Activated CD4-positive, alpha-beta T cell treated with anti-CD3 and anti-CD28 coated beads, Interleukin-2, amount 50 U/mL, for 24 hours (primary cell): ENCODE measurements at places on chromosomes 1 and 21.

DNA sequence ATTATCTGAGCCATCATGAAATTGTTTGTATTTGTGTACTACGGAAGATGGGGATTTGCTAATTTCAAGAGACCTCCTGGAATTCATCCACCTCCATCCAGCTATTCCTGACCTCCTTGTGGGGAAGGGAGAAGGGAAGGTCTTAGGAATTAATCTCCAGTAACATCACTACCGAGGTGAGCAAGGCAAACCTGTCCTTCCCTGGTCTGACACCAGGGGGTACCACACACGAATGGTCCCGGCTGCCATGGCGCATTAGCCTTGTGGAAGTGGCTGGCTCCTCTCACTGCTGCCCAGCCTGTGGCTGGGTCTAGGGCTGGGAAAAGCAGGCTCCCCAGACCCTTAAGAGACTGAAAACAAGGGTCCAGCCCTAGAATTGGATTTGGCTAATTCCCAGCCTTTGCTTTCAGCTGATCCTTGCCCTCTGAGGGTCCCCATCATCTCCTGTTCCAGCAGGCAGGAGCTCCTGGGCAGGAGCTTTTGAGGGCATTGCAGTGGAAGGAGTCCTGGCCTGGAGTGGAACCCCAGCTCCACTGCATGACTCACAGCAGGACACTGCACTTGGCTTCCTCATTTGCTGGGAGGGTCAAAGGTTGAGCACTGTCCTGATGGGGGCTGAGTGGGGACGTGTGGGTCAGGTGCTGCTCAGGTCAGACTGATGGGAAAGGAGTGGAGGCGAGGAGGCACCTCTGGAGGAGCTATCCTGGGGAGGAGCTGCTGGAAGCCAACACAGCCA, 34.8 kb downstream of the RIMS3 start:
- no peak for DNase-seq

DNA sequence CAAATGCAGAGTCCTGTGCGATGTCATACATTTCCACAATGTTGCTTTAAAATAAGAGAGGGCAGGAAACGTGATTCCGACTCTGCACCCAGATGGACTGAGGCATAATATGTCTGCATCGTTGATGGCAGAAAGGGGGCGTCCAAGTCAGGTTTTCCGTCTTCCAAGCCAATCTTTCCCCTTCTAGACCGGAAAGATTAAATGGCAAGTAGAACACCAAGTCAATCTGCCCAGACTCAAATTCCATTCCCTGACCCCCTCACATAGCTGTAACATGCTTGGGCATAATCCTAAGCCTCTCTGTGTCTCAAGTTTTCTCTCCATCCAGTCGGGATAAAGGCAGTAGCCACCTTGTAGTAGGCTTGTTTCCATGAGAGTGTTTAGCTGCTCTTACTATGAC, 14.4 kb downstream of the PCP4 start:
- DNase-seq, result no peak

DNA sequence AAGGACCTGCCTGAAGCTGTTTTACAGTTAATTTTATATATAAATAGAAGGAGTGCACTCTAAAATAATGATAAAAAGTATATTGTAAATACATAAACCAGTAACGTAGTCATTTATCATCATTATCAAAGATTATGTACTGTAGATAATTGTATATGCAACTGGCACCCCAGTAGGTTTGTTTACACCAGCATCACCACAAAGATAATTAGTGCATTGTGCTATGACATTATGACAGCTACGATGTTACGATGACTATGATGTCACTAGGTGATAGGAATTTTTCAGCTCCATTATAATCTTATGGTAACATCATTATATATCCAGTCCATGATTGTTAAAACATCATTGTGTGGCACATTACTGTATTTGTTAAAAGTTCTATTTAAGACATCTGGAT, 185.2 kb downstream of the LBR start:
- no peak for DNase-seq

DNA sequence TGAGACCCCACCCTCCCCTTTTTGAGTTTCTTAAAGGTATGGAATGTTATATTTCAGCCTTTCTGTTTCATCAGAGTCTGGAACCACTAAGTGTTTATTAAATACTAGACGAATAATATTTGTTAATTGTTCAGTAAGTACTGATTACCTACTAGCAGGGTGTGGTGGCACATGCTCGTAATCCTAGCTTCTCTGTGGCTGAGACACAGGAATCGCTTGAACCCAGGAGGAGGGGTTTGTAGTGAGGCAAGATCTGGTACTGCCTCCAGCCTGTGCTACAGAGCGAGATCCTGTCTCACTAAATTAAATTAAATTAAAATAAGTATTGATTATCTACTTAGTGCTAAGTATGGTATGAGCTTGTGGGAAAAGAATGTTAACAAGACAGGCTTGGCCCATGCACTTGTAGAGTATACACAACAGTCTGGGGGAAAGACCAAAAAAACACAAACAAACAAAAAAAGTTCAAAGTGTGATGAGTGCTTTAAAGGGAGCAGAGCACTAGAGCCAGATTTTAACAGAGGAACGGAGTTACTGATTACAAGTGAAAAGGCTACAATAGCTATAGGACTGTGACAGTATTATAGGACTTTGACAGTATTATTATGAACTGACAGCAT, 2.4 kb downstream of the CEPT1 start:
- DNase-seq, result no peak

DNA sequence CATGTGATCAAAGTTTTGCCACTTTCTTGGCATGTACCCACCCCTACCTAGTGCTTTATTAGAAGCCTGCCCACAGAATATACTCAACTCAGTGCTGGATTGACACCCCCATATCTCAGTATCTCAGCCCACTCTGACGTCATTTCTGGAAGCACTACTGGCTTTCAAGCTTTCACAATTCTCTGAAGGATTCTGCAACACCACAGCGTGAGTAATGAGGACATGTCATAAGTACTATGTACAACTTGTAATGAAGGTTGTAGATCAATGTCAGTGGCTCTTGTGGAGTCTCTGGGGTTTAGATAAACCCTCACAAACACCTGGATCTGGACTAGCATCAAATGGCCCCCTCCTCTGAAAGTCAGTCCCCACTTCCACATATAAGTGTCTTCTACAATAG, 57.2 kb downstream of the TNFSF4 start:
- no peak for DNase-seq

DNA sequence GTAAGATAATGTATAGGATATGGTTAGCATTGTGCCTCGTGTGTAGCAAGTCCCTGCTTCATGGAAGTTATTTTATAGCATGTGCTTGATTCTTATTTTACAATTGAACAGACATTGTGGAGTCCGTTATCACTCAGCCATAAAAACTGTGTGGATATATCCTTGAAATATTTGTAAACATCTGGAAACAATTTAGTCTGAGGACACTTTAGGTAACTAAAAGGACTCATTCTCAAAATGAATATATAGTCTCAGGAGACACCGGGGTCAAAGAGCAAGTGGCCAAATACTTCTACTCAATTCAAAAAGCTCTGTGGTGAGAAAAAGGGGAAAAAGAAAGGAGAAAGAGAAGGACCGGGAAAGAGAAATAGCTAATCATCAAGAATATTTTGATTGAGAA, 23.7 kb downstream of the PRRX1 start:
- no peak for DNase-seq

DNA sequence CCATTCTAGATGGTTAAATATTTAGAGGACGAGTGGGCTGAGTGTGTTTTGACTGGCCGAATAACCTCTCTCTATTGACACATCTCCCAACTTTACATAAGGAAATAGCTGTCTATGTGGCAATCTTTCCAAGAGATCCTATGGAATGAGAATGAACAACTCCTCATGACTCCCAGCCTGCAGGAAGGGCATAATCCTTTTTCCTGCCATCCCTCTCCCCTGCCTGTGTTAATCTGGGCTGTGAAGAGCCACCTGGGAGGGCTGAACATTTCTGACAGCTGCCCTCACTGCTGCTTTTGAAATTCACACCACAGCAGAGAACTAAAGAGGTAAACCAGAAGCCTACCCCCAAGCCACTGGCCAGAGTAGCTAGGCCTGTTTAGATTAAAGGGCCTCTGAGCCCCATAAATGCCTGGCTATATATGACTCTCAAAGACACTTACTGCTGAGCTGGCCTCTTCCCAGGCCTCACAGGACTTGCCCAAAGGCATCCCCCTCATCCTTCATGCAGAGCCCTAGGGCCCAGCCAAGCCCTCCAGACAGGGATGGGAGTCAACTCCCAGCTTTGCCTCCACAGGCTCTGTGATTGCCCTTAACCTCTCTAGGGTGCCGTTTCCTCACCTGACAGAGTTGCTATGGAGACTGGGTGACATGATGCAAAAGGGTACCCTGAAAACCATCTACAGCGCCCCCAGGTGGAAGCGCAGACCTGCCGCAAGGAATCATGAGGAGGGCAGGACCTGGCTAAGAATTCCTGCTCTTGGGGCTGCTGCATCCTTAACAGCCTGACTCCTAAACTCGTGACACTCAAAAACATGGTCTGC, 42.0 kb upstream of the LDLRAP1 start:
- DNase-seq, result no peak

GRCh38 chr1:171350594-171350993, 36.6 kb downstream of the FMO4 start:
- no peak for DNase-seq

DNA sequence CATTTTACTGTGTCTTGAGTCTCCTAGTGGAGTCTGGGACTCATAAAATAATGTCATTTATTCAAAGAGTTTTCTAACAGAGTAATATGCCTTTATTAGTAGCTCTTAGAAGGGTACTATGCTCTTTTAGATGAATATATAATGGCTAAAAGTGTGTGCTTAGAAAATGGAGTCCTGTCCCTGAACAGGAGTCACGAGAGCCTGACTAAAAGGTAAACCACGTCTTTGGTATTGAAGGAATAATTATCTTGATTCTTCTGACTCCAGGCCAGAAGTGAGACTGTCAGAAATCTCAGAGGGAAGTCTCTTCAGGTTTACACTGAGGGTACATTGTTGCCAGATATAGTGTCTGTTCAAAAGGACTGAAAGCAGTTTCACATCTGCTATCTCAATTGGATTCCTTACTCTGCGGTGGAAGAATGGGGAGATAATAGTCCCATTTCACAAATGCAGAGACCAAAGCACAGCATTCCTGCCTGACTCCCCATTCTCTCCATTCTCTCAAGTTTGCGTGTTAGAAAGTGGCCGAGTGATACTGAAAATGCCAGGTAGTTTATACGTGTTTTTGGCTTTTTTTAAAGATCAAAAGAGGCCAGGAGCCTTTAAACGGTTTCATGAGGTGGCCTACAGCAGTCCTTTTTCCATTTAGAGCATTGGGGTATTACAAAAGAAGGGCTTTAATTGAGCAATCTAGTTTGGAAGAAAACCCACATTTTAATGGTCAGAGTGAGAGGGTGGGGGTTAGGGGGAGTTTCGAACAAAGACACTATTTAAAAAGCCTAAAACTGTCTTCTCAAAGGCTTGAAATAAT, 176.6 kb downstream of the VPS13D start:
- no peak for DNase-seq

- DNase-seq, result no peak
Observed at GRCh38 chr1:3093898-3094626, 25.1 kb downstream of the PRDM16 start.

DNA sequence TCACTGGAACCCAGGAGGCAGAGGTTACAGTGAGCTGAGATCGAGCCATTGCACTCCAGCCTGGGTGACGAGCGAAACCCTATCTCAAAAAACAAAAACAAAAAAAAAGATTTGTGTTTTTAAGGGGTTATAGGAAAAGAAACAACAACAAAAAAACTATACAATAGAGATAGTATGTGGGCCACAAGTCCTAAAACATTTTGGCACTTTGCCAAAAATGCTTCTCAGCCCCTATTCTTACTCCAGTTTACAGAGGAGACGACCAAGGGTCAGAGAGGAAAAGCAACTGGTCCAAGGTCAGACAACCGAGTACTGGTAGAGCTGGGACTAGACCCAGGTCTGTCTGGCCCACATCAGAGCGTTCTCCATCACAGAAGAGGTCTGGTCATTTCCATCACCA, 3.0 kb downstream of the FBXO44 start:
- no peak for DNase-seq

DNA sequence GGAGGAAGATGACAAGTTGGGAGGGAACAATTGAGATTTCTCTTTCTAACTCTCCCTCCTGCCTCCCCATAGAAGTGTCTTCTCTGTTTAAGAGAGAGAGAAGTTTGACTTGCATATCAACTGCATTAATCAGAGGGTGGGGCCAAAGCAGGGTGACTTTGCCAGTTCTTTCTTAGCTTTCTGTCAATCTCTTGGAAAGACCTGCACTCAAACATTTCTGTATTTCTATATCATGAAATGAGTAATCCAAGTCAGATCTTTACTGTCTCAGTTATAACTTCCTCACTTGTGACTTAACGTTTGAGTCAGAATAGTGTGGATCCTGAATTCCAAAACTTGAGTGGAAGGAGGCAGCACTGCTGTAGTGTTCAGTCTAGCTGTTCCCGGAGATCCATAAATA, 180.8 kb upstream of the KCNK2 start:
- no peak for DNase-seq

DNA sequence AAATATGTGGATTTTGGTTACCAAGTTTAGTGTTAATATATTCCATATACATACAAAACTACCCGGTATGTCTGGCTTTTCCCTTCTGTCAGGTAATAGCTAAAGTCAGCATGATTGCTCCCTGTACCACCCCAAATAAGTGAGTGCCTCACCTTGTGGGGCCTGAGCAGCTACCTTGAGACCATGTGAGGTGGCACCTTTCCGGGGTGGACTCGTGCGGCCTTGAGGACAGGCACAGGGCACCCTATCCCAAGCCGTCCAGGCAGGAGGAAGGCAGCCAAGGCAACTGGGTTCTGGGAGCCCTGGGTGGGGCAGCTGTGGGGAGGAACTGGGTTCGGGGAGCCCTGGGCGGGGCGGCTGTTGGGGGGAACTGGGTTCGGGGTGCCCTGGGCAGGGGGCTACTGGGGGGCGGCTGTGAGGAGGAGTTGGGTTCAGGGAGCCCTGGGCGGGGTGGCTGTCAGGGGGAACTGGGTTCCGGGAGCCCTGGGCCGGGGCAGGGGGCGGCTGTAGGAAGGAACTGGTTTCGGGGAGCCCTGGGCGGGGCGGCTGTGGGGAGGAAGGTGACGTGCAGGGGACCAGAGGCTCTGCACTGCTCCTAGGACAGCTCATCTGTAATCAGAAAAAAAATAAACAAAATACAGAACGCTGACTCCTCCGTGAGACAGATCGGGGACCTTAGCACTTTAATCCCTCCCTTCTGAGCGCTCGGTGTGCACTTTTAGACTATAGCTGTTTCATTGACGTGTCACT, 63.3 kb downstream of the POFUT2 start:
- DNase-seq, result no peak
